Stimulated activated CD4-positive, alpha-beta T cell treated with anti-CD3 and anti-CD28 coated beads, Interleukin-1b, Interleukin-23, amount 100 ng/mL, for 24 hours (primary cell): ENCODE measurements at places on chromosomes 2 and 18.

- no peak for DNase-seq
Measured at GRCh38 chr18:45488645-45489044, 126.6 kb upstream of the SLC14A2 start.

DNA sequence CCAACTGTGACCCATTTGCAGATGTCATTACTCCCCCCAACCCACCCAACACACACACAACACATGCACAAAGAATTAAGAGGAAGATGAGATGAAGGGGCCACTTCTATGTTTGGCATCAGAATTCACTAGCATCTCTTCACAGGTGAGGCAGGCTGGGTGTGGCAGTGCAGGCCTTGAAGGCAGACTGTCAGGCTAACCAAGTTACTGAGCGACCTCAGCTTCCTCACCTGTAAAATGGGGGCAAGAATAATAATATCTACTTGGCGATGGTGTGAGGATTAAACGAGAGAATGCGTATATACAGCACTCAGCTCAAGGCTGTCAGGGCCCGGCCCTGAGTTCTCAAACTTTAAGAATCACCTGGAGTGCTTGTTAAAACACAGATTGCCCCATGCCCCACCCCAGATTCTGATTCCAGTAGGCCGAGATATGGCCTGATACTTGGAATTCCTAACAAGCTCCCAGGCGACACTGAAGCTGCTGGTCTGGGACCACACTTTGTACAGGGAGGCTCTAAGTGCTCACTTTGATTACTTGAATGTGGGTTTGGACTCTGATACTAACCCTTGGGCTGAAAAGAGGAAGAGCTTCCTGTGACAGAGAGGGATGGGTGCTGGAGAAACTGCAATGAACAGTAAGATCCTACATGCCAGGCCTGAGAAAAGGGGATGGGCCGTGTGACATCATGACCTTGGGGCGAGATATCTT, 1.1 kb downstream of the ACTG2 start:
- no peak for DNase-seq

- no peak for DNase-seq
Measured at GRCh38 chr2:235168174-235168979, 216.6 kb downstream of the SH3BP4 start.

DNA sequence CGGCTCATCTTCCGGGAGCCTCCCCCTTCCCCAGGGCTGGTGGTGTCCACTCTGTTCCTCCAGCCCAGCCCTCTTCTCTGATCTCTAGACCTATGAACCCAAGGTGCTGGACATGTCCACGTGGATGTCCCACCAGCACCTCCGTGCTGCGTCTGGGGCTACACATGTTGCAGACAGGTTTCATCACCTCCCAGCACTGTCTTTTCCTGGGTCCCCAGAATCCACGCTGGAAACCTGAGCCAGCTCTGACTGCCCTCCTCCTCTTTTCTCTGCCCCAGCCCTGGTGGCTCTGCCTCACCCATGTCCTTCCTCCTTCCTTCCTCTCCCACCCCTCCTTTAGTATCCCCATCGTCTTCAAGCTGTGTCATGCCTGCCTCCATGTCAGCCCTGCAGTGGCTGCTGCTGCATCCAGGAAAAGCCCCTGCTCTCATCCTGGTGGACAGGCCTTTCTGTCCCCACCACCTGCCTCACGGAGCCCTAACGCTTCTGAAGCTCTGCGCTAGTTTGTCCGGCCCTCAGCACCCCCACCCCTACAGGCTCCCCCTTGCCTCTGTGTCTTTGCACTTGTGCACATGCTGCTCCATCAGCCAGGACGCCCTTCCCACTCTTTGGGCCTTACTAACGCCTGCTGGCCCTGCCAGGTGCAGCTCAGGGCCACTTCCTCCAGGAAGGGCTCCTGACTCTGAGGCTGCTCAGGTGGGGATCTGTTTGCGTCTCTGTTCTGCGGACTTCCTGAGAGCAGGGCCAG, 105.9 kb downstream of the DYSF start:
- no peak for DNase-seq

- DNase-seq: no peak
Measured at GRCh38 chr2:47129191-47129706, 25.9 kb downstream of the STPG4 start.

GRCh38 chr2:21251216-21251980, 127.6 kb downstream of the TDRD15 start:
- no peak for DNase-seq

- no peak for DNase-seq
Measured at GRCh38 chr2:15334644-15335326, 226.3 kb downstream of the NBAS start.
